AG20443 (cell line): ENCODE measurements at places on chromosomes 5 and 9.

GRCh38 chr9:103037508-103038477 is 42.7 kb downstream of the CYLC2 start:
- no peak for DNase-seq

GRCh38 chr5:173752653-173753052 is 135.5 kb upstream of the CPEB4 start:
- no peak for DNase-seq

GRCh38 chr9:124764774-124765438 is 6.2 kb downstream of the NR6A1 start:
- peak; percentile 31 for DNase-seq

- DNase-seq: peak; percentile 85
These were observed 2.1 kb upstream of the GLIS3 start for GRCh38 chr9:4301971-4302427.

- no peak for DNase-seq
These were observed 83.9 kb downstream of the NR3C1 start for GRCh38 chr5:143319437-143320227.

- DNase-seq: no peak
These were observed 5.7 kb downstream of the SPRY4 start for GRCh38 chr5:142319105-142319504.
